Thoracic aorta (tissue), 2 donors: ENCODE measurements at places on chromosomes 3 and 15.

DNA sequence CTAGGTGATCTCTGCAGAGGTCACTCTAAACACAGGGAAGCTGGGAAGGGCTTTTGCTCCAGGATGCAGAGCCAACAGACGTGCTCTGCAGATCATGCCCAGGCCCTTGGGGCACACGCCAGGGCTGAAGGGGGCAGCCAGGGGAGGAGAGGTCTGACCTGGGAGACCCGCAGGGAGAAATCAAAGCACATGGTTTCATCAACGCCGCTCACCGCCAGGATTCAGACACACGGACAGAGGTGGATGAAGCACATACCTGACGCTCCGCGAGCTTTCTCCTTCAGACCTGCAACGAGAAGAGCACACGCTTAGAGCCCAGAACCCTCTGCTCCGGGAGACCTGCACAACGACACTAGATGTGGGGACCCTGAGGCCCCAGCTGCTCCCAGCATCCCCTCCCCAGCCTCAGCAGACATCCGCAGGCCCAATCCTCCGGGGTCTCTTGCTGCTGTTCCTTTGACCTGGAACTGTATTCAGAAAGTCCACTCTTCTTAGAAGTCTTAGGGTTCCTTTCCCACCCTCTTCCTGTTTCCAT is 90.7 kb upstream of the IQSEC1 start:
- DNase-seq, result no peak

- no peak for DNase-seq
These were observed 73.7 kb downstream of the TM2D3 start for GRCh38 chr15:101578443-101578894.

DNA sequence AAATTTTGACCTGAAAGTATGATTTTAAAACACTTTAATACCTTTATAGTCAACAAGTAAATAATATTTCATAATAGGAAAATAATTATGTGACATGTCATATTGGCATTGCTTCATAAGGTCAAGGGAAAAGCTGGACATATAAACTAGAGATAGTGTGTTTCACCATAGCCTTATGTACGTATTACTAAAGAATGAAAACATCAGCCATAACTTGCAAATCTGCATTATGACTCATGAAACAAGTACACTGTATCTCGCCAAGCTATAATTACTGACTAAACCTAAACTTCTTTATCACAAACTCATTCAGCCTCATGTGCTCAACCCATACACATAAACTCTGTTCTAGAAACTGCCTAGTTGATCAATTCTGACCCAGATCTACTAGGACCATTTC is 950.1 kb downstream of the FHIT start:
- DNase-seq, result no peak

DNA sequence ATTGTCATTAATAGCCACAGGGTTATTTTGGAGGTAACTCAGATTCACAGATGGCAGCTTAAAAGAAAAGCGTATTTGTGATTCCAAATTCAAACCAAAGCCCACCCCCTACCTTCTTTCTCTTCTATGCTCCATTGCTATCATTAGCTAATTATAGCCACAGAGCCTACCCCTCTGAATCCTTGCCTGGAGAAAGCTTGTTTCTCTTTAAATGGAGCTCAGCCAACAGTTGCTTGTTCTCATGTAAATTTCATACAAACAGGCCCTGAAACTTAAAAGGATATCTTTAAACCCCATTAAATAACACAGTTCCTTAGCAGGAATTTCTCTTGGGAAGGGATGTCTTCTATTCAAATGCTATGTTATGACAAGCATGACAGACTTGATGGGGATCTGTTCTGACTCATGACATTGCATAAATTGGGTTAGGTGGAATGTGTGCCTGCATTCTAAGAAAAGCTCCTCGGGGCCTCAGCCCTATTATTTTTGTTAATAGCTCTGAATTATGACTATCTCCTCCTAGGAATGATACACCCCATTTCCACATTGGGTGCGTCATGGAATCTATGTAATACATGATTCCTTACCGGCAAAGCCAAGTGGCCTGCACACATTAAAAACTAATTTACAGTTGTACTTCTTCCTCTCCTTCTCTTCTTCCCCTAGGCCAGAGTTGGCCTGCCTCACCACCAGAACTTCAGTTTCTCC is 265.8 kb downstream of the TAFA4 start:
- DNase-seq, result no peak

- no peak for DNase-seq
These were observed 45.7 kb downstream of the C2CD4B start for GRCh38 chr15:62119227-62119864.

- no peak for DNase-seq
These were observed 11.4 kb upstream of the PEX5L start for GRCh38 chr3:180048103-180048502.

GRCh38 chr3:23867400-23867799 is 49.4 kb downstream of the NKIRAS1 start:
- DNase-seq, result no peak

- no peak for DNase-seq
These were observed 8.8 kb upstream of the MUC20 start for GRCh38 chr3:195711813-195712534.

DNA sequence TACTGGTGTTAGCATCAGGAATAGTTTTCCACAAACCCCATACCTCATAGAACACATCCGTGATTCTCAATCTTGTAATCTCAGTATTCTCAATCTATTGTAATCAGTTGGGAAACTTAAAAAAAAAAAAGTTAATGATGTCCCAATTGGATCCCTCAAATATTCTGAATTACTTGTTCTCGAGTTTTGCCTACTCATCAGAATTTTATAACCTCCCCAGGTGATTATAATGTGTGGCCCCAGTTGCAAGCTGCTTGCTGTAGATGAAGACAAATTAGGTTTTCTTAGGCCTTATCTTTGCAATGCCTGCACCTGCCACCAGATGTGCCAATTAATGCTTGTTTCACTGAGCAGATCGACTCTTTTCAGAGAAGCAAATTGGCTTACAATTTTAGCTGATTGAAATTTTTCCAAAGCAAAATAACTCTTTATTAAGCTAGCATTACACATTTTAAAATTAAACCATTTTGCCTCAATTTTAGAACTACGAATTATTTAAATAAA is 19.0 kb upstream of the DIPK2A start:
- DNase-seq, result no peak

DNA sequence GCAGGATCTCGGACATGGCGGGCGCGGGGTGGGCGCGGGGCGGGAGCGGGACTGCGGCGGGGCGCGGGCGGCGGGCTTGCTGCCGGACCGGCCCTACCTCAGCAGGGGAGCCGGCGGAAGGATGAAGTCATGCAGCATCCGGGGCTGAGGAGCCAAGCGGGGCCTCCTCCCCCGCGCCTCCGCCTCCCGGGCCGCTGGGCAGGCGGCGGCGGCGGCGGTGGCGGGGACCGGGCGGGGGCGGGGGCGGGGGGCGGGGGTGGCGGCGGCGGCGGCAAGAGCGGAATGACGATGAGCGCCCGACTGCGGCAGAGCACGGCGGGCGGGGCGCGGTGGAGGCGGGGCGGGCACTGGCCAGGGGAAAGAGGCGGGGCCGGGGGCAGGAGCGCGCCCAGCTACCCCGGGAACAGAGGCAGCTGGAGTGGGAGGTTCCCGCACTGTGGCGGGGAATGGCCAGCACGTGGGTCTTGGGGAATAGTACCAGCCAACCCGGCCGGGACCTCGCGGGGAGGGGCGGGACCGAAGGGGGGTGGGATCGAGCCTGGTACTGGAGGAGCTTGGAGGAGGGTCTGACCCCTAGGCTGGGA is at the start of gene CAMK2N2:
TSS of gene CAMK2N2 (minus strand) at position 284 of the 584 bp plus-strand sequence. CDS start at position 16, 268 bp downstream.
- DNase-seq, result no peak

- no peak for DNase-seq
These were observed 305.1 kb downstream of the LSAMP start for GRCh38 chr3:116140100-116140689.

DNA sequence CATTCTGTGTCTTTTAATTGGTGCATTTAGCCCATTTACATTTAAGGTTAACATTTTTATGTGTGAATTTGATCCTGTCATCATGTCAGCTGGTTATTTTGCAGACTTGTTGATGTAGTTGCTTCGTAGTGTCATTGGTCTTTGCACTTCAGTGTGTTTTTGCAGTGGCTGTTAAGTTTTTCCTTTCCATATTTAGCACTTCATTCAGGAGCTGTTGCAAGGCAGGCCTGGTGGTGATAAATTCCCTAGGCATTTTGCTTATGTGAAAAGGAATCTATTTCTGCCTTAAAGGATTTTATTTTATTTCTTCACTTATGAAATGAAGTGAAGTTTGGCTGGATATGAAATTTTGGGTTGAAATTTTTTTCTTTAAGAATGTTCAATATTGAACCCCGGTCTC is 70.2 kb upstream of the CD96 start:
- DNase-seq, result no peak

- DNase-seq, result no peak
These were observed 62.8 kb upstream of the UTS2B start for GRCh38 chr3:191393146-191393545.

- DNase-seq, result no peak
These were observed 71.2 kb downstream of the GOLIM4 start for GRCh38 chr3:168024537-168024941.

DNA sequence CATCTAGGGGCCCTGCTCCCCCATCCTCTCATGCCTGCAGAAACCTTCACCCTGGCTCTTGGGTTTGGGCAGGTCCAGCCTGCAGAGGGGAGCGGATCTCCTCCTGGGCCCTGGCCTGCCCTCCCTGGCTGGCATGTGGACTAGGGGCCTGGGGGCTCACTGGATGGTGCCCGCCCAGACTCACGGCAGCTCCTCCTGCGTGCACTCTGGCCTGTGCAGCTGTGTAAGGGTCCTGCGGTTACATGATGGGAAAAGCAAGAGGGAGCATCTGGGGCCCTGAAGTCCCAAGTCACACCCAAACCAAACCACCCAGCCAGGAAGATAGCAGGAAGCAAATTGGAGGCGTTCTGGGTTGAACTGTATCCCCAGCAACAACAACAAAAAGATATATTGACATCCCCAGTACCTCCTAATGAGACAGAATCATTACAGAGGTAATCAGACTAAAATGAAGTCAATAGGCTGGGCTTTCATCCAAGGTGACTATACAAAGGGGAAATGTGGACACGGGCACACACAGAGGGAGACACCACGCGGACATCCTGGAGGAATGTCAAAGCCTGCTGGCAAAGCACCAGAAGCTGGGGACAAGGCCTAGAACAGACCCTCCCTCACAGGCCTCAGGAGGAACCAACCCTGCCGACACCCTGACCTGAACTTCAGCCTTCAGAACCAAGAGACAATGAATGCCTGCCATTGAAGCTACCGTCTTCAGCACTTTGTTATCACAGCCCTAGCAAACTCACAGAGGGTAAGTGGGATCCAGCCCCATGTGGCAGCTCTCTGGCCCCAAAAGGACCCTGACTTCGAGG is 10.4 kb upstream of the CLK3 start:
- no peak for DNase-seq

- no peak for DNase-seq
These were observed 37.8 kb upstream of the MUC4 start for GRCh38 chr3:195849322-195850074.

GRCh38 chr3:138135146-138135832 is 3.1 kb upstream of the A4GNT start:
- no peak for DNase-seq

DNA sequence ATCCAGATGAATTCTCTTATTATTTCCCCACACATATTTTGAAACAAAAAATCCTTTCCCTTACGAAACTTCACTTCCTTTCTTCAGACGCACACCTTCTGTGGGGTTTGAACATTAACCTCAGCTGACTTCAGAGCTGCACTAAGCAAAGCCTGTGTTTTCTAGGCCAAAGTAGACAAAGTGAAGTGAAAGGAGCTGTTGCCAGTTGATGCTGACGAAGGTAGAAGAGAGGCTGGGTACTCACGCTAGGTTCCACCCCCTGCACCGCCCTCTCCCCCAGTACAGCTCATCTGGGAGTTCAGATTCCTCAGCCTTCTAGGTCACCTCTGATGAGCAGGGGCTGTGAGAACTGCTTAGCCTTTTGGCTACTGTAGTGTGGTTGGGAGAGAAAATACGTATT is 24.1 kb downstream of the DUT start:
- DNase-seq, result no peak

GRCh38 chr3:3241596-3241995 is 62.1 kb upstream of the CRBN start:
- no peak for DNase-seq

DNA sequence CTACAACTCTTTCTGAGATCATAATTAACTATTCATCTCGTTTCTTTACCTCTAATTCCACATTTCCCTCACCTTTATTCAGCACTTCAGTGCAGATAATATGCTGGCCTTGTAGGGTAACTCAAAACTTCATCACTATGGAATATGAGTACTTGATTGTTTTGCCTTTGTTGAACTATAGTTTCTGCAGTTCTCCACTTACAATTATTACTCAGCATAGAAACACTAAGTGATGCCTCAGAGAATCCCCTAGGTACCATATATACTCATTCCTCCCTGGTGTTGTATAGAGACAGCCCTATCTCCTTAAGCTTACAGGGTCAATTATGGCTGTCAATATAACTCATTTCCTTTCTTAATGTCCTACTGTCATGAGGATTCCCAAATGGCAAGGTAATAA is 380.6 kb upstream of the RBMS3 start:
- DNase-seq, result no peak

DNA sequence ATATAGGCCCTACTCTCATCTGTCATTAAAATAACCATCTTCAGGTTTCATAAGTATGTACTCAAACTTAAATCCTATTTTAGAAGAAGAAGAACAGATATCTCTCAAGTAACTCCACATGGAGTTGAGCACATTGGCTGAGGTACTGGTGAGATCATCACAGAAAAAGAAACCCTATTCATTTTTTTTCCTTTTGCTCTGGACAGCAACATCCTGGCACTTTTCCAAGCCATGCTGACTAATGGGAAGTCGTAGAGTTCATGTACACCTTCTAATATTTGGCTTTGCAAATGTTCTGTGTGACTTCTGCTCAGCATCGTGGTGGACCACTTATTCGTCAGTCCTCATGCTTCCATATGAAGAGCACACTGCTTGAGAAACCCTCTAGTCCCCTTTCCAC is 336.0 kb upstream of the KCNH8 start:
- DNase-seq, result no peak

- no peak for DNase-seq
These were observed 27.8 kb downstream of the CHP1 start for GRCh38 chr15:41258750-41259471.
